ENCODE measurements at places on chromosomes 2 and 18. TPM values are rescaled to one million over a fixed set of nuclear protein-coding genes. Genes with fewer than 3 reads are reported as not detected.
A peak's percentile ranks its signal among the peaks of the same experiment; 100 is the strongest.

DNA sequence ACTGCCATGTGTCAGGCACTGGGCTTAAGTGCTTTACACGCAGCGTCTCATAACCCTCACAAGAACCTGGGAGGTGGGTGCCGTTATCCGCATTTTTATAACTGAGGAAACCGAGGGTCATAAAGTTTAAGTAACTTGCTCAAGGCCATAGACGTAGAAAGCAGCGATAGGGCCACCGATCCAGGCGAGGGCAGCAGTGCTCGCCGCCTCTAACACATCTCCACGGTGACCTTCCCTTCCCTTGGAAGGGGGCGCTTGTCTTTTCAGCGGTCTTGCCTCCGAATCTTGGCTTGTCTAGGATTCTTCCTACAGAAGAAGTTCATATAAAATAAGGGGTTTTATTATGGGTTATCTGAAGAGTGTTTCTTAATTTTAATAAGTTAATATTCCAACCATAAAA is 186.6 kb downstream of the GBX2 start:
- DNase-seq: no peak
- no peak overlapping the region for H3K4me3 ChIP-seq
- no peaks in the 10 kb centered on the region for H3K27me3 ChIP-seq

- peak; percentile 6 for DNase-seq
- H3K27me3 ChIP-seq: no peaks in the 10 kb centered on the region
- no peak overlapping the region for H3K27ac ChIP-seq
- H3K4me1 ChIP-seq: peaks cover 38% of the 10 kb centered on the region
- H3K36me3 ChIP-seq: no peaks in the 10 kb centered on the region
Measured at GRCh38 chr18:35511833-35512232, 14.1 kb upstream of the INO80C start.

DNA sequence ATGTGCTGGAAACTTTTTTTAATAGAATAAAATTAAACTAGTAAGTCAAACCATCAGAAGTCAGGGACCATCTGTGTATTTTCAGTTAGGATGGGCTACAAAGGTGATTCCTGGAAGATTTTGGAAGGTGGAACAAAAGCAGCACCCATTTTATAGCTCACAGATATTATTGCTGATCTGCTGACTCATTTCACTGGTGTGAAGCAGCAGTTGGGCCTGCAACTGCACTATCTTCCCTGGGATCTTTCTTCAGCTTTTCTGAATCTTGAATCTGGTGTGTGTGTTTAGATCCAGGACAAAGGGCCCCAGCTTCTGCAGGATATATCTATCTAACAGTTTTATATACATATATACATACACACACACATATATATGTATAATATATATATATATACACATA is 35.6 kb upstream of the BCL11A start:
- H3K27ac ChIP-seq: no peak overlapping the region
- H3K36me3 ChIP-seq: no peaks in the 10 kb centered on the region
- H3K4me3 ChIP-seq: no peak overlapping the region
- no peaks in the 10 kb centered on the region for H3K4me1 ChIP-seq

DNA sequence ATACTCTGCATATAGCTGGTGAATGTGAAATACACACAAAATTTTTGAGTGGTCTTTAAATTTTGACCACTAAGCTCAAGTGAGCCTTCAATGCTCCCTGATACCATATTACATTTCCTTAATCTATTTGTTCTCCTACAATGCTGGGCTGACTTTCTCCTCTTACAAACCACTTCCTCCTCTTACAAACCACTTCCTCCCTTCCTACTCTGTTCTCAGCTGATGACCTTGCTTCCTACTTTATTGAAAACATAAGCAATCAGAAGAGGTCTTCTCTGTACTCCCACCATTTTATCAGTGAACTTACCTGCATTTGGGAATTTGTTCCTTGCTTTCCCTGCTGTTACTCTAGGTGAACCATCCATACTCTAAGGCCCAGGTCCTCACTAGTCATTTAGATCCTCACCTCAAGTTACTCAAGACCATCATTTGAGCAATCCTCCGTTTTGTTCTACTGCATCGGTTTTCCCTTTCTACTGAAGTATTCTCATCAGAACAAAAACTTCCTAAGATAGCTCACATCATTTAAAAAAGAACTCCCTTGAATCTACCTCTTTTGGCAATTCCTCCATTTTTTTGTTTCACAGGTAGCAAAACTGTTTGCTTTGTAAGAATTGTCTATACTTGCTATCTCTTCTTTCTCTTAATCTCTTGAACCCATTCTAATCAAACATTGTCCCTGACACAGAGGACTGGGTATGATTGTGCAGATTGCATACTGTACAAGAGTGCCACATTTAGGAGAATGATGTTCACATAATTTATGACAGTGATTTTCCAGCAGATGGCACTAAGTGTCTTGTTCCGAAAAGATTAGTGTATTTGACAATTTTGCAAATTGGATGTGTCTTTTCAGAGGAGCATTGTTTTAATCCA is 96.5 kb downstream of the EPB41L5 start:
- H3K27ac ChIP-seq: no peak overlapping the region
- H3K36me3 ChIP-seq: no peaks in the 10 kb centered on the region
- no peaks in the 10 kb centered on the region for H3K27me3 ChIP-seq
- DNase-seq: peak; percentile 12
- H3K4me3 ChIP-seq: no peak overlapping the region

DNA sequence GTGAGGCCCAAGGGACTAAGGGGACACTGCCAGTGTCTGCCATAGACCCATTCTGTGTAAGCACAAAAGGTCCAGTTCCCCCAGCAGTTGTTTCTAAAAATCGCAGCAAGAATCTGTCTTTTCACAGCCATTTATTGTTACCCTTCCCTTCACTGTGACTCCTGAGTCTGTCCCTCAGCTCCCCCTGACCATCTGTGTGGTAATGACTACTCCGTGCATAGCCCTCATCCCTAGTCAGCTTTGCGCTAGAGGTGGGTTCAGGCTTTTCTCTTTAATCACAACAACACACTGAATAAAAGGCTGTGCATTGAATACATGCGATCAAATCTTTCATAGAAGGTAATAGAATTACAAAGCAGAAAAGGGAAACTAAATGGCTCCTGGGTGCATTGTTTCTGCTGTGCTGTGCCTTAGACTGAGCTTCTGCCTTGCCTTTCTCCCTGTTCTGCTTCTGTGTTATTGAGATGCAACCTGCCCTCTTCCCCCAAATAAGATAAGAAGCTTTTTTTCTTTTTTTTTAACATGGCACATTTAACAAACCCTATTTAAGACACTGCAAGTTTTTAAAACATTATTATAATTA is 836.0 kb upstream of the CDH2 start:
- no peak for DNase-seq
- H3K27me3 ChIP-seq: no peaks in the 10 kb centered on the region
- H3K4me3 ChIP-seq: no peak overlapping the region
- no peaks in the 10 kb centered on the region for H3K36me3 ChIP-seq
- no peaks in the 10 kb centered on the region for H3K4me1 ChIP-seq

GRCh38 chr2:220348206-220348605 is 720.8 kb downstream of the SLC4A3 start:
- no peaks in the 10 kb centered on the region for H3K27me3 ChIP-seq
- no peaks in the 10 kb centered on the region for H3K36me3 ChIP-seq
- no peak overlapping the region for H3K27ac ChIP-seq
- H3K4me3 ChIP-seq: no peak overlapping the region

DNA sequence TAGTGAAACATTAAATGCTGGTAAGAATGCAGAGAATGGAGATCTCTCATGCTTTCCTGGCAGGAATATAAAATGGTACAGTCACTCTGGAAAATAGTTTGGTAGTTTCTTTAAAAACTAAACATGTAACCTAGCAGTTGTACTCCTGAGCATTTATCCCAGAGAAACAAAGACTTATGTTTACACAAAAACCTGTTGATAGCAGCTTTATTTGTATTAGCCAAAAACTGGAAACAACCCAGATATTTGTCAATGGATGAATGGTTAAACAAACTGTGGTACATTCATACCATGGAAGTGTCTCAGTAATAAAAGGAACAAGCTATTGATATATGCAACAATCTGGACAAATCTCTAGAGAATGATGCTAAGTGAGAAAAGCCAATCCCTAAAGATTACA is 81.7 kb upstream of the CTAGE1 start:
- no peaks in the 10 kb centered on the region for H3K27me3 ChIP-seq
- H3K4me1 ChIP-seq: no peaks in the 10 kb centered on the region
- H3K36me3 ChIP-seq: no peaks in the 10 kb centered on the region
- no peak overlapping the region for H3K27ac ChIP-seq
- no peak overlapping the region for H3K4me3 ChIP-seq

DNA sequence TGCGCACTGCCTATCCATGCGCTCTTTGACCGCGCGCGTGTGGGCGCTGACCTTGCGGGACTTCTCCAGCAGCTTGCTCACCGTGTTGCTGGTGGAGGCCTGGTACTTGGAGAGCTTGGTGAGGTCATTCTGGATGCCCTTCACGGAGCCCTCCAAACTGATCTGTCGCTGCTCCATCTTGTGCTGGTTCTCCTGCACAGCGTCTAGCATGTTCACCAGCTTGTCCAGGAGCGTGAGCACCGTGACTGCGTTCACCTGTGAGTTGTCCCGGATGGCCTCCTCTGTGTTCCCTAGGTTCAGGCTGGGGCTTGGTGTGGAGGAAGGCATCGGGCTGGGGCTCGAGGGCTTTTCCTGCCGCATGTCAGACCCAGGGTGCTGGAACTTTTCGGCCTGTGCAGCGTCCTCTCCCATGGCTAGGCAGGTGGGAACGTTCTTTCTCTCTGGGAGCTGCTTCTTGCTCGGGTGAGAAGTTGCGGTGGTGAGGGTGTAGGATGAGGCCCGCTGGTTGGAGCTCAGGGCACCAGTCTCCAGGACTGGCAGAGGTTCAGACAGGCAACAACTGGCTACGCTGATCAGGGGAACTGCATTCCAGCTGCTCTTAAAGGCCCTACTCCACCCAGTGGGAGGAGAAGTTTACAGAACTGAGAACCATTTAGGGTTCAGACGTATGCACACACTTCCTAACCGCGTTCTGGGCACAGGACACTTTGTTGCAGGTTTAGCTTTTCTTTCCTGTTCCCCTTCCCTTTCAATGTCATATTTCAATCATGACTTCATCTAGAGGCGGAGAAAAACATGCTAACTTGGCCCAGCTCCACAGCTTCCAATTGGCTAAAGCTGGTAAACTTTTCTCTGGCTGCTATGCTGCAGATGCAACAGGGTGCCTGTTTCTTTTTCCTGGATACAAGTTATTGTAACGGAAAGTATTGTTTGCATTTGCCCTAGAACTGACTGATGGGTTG is at the start of gene CAVIN2:
Gene CAVIN2 (minus strand): TSS at position 574 of the 962 bp plus-strand sequence. CDS start 163 bp downstream, at position 411.
- DNase-seq: no peak
- no peak within 1 kb of the TSS for H3K4me3 ChIP-seq
- H3K36me3 ChIP-seq: no peaks in the 10 kb centered on the region

DNA sequence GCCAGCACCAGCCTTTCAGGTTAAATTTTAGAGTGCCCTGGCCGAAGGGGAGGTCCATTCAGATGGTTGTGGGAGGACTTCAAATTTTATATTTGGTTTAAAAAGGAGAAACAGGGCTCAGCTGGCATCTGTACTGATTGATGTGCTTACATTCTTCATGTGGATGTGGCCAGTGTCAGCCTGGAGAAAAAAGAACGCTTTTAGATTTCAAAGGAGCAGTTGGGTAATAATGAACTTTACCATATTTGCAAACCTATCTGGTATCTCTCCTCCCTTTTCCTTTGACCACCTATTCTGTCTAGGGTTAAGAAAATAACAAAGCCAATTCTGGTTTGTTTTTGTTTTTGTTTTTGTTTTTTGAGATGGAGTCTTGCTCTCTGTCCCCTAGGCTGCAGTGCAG is 21.3 kb downstream of the RAB12 start:
- peaks cover 31% of the 10 kb centered on the region for H3K36me3 ChIP-seq
- no peaks in the 10 kb centered on the region for H3K4me1 ChIP-seq
- H3K27me3 ChIP-seq: no peaks in the 10 kb centered on the region
- H3K4me3 ChIP-seq: no peak overlapping the region
- H3K27ac ChIP-seq: no peak overlapping the region

GRCh38 chr2:239303711-239304532 is 96.9 kb downstream of the HDAC4 start:
- H3K4me1 ChIP-seq: no peaks in the 10 kb centered on the region
- H3K36me3 ChIP-seq: no peaks in the 10 kb centered on the region
- DNase-seq: no peak
- H3K27ac ChIP-seq: no peak overlapping the region
- no peak overlapping the region for H3K4me3 ChIP-seq

DNA sequence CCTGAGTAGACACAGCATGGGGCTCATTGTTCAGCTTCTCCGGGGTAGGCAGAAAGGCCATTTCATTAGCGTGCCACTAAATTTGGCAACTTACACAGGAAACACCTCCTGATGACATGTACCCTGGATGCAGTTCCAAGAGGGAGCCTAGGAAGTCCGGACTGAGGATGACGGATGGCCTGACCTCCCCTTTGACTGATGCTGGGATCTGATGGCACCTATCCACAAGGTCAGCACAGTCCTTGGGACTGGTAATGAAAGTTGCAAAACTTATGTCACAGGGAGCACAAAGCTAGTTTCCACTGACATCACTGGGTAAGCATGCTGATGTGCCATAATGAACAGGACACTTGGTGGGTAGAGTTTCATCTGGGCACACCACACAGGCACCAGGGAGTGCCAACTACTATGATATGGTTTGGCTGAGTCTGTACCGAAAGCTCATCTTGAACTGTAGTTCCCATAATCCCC is 126.7 kb upstream of the ARL4C start:
- no peak overlapping the region for H3K27ac ChIP-seq
- no peak overlapping the region for H3K4me3 ChIP-seq
- no peaks in the 10 kb centered on the region for H3K4me1 ChIP-seq
- H3K36me3 ChIP-seq: no peaks in the 10 kb centered on the region

DNA sequence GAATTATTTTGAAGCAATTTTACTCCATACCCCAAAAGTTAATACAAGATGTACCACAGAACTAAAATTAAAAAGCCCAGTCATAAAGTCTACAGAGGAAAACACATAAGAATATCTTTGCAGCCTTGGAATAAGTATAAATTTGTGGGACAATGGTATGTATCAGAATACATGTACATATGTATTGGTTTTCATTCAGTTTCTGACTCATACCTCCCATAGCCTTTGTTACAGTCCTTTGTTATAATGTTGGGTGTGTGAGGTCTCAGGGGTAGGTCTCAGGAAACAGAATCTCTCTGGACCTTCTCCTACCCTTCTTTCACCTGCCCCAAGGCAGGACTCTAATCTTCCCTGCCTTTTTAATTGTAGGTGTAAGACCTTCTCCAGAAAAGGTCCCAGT is 1370.7 kb upstream of the CDH2 start:
- no peaks in the 10 kb centered on the region for H3K27me3 ChIP-seq
- no peak overlapping the region for H3K27ac ChIP-seq

GRCh38 chr2:51027442-51027841 is 4.5 kb downstream of the NRXN1 start:
- H3K27me3 ChIP-seq: no peaks in the 10 kb centered on the region
- H3K4me1 ChIP-seq: no peaks in the 10 kb centered on the region
- no peaks in the 10 kb centered on the region for H3K36me3 ChIP-seq
- no peak overlapping the region for H3K4me3 ChIP-seq

- no peak overlapping the region for H3K4me3 ChIP-seq
- peak; percentile 12 for DNase-seq
- H3K27me3 ChIP-seq: no peaks in the 10 kb centered on the region
- no peaks in the 10 kb centered on the region for H3K4me1 ChIP-seq
- H3K36me3 ChIP-seq: no peaks in the 10 kb centered on the region
Measured at GRCh38 chr2:50491541-50492476, 540.1 kb downstream of the NRXN1 start.

GRCh38 chr18:63126134-63127069 is 193.2 kb downstream of the BCL2 start:
- no peak for DNase-seq
- no peaks in the 10 kb centered on the region for H3K4me1 ChIP-seq
- H3K27ac ChIP-seq: no peak overlapping the region
- H3K4me3 ChIP-seq: no peak overlapping the region

Gene SRD5A2
- total RNA-seq: not detected

Gene ITGB6
- total RNA-seq: 0.12 TPM

Gene TCF23
- total RNA-seq: not detected

Gene OTOS
- total RNA-seq: not detected

Gene BMP10
- total RNA-seq: not detected

Gene SLC19A3
- total RNA-seq: not detected

Gene IL1RL1
- total RNA-seq: not detected

Gene KCNIP3
- total RNA-seq: 3.1 TPM
